ENCODE measurements at places on chromosomes 2 and 18.

- peak; percentile 30 for DNase-seq
Observed at GRCh38 chr2:60554074-60554645, 706 bp upstream of the BCL11A start.

- DNase-seq, result no peak
Observed at GRCh38 chr2:156765043-156765442, 328.9 kb downstream of the GPD2 start.

GRCh38 chr2:200189964-200190363, 116.5 kb upstream of the SPATS2L start:
- DNase-seq, result peak; percentile 10

- no peak for DNase-seq
Observed at GRCh38 chr2:164847981-164848741, 6.5 kb upstream of the COBLL1 start.

- DNase-seq, result no peak
Observed at GRCh38 chr18:22203536-22204213, 34.3 kb downstream of the GATA6 start.

GRCh38 chr2:43714164-43714563, 37.9 kb upstream of the C1GALT1C1L start:
- DNase-seq, result peak; percentile 48

- peak; percentile 35 for DNase-seq
Observed at GRCh38 chr2:193907561-193907960, 1712.8 kb upstream of the TMEFF2 start.

DNA sequence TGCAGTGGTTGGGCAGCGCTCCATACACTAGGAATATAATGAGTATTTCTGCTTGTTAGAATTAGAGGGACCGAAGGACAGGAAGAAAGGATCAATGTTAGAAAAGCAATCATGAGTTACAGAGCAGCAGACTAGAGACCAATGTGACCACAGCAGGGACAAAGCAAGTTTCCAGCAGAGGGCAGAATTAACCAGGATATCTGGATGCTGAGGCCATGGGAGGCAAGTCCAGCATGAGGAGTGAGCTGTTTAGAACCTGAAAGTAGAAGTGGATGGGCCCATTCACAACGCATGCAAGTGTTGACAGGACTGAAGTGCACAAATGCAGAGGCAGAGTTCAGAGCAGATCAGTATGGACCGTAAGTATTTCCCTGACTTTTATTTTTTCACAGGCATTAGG, 910.4 kb upstream of the GYPC start:
- peak; percentile 6 for DNase-seq

DNA sequence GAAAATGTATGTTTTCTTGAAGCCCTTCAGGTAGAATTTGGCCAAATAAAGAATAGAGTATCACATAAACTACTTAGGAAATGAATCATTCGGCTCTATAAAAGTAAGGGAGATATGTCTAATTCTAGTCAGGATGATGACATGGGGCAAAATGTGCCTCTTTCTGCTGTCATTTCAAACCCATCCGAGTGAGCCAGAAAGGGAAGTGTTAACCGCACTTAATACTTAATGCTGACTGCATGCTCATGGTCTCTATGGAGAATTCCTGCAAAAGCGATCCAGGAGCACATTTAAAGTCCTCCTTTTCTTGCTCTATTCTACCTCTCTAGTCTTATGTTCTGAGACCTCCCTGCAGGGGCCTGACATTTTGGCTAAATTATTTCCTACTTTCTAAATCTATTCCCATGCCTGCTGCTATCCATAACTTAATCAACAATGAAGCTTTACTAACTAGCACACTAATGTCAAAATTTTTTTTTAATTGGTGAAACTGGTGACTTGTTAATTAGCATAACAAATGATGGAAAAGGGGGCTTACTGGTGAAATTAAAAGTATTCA, 127.4 kb downstream of the CDC42EP3 start:
- no peak for DNase-seq

DNA sequence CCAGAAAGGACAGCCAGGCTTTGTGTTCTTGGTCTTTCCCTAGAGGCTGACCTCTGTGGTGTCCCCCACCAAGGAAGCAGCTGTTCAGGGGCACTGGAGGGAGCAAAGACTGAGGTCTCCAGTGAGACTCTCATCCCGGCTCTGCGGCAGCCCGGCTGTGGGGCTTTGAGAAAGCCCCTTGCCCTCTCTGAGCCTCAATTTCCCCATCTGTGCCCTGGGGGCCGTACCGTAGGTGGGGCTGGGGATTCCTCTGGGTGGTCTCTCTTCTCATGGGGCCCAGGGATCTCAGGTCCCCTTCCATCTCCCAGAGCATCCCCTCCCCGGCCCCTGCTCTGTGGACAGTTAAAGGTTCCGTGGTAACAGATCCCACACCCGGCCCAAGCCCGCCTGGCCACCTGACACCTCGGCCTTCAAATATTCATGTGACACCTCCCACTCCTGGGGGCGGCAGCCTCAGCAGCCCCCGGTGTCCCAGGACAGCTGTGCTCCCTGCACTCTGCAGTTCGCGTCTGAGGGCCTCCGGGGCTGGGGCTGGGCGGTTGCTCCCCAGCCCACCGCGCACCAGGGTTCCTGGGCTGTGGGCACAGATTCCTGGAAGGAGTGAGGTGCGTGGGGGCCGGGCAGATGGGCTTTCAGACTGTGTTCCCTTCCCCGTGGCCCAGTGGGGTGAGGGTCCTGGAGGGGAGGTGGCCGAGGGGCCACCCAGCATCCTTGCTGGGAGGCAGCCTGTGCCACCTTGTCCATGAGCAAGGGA, 15.1 kb upstream of the KLHL30 start:
- no peak for DNase-seq
